ENCODE measurements at places on chromosomes 5 and 9. TPM values are rescaled to one million over a fixed set of nuclear protein-coding genes. Genes with fewer than 3 reads are reported as not detected.

DNA sequence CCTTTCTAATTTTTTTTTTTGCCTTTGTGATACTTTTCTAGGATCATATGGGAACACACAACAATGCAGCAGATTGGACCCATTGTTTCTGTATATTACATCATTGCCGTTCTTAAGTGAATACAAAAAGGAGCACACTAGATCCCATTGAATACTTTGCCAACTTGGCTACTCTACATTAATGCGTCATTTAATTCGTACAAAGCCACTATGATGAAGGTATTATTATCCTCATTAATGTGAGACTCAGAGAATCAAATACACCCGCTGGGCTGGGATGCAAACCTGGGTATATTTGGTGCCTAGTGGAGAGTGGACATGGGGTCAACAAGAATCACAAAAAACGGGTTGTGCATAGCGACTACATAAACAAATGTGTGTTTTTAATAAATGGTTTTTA, 31.9 kb downstream of the OR2K2 start:
- no peak for DNase-seq

The BTNL8 gene
- not detected for total RNA-seq

GRCh38 chr5:177226860-177227259, 76.7 kb downstream of the RAB24 start:
- DNase-seq = no peak

- no peak for DNase-seq
Measured at GRCh38 chr9:122819326-122819725, 9.1 kb downstream of the PDCL start.

DNA sequence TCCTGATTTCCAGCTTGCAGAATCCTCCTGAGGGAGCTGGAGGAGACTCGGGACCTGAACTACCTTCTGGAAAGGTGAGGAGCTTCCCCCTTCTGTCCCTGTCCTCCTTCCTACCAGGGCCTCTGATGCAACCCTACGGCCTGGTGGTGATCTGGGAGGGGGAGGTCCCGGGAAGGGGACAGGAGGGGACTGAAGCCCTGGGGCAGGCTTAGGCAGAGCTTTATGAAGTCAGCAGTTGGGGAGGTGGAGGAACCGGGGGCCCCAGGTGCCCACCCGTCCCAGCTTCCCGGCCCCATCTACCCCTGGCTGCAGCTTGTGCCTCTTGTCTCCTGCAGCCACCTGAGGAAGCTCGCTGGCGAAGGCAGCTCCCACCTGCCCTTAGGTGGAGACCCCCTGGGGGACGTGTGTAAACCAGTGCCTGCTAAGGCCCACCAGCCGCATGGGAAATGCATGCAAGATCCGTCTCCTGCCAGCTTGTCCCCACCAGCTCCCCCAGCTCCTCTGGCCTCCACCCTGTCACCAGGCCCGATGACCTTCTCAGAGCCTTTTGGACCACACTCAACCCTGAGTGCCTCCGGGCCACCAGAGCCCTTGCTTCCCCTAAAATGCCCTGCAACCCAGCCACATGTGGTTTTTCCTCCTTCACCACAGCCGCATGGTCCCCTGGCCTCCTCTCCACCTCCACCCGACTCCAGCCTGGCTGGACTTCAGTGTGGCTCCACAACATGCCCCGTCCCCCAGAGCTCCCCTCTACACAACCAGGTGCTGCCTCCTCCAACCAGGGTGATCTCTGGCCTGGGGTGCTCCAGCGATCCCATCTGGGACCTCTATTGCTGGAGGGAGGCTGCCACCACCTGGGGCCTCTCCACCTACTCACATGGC, 2.1 kb downstream of the SPATA31E1 start:
- DNase-seq = no peak

DNA sequence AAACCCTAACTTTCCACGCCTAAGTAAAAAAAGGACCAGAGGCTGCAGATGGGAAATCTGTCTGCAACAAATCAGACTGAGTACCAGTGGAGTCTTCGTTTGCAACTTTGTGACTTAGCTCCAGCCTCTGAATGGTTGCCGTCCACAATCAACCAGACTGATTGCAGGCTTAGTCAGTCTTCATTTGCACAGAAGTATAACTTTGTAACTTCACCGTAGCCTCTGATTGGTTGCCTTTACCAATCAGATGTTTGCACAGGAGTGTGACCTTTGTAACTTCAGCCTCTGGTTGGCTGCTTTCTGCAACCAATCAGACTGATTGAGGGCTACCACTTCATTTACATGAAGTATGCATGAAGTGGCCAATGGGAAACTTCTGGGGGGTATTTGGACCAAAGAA, 53.7 kb downstream of the TGFBR1 start:
- DNase-seq = no peak

Measured in activated CD4-positive, alpha-beta memory T cell treated with anti-CD3 and anti-CD28 coated beads for 36 hours (primary cell).